M059J (cell line): ENCODE measurements at places on chromosomes 3 and 15. TPM values are rescaled to one million over a fixed set of nuclear protein-coding genes. Genes with fewer than 3 reads are reported as not detected.

Gene OR5AC2
- total RNA-seq, result not detected in 2 replicates

Gene GPR15
- total RNA-seq, result 27.8 and 41.3 TPM in 2 replicates

Gene CPN2
- not detected in 2 replicates for total RNA-seq

Gene NTRK3
- total RNA-seq, result 0.86 and 1.4 TPM in 2 replicates

Gene RARB
- total RNA-seq, result 37.1 and 40.2 TPM in 2 replicates
